Putamen (tissue), 1 donor: ENCODE measurements at places on chromosomes 7 and 10.
A peak's percentile ranks its signal among the peaks of the same experiment; 100 is the strongest.

GRCh38 chr7:91446819-91447218, 182.6 kb downstream of the FZD1 start:
- no peak for DNase-seq

- no peak for DNase-seq
Measured at GRCh38 chr10:6203331-6204062, 765 bp downstream of the PFKFB3 start.

GRCh38 chr7:159049266-159050025, 95.2 kb downstream of the VIPR2 start:
- no peak for DNase-seq

DNA sequence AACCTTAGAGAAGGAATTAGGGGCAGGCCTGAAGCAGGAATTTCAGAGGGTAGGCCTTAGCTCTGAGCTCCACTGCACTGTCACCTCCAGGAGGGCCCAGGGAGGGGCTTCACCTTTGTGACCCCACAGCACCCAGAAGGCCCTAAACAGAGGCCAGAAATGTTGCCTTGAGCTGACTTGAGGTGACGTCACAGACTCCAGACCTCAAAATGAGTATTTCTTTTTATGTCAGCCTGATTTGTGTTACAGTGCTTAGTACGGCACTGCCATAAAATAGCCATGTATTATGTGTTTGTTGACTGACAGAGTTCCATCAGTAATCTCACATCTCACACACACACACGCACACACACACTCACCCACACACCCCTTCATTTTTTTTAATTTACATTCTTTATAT, 211.2 kb downstream of the CCDC3 start:
- DNase-seq = no peak

DNA sequence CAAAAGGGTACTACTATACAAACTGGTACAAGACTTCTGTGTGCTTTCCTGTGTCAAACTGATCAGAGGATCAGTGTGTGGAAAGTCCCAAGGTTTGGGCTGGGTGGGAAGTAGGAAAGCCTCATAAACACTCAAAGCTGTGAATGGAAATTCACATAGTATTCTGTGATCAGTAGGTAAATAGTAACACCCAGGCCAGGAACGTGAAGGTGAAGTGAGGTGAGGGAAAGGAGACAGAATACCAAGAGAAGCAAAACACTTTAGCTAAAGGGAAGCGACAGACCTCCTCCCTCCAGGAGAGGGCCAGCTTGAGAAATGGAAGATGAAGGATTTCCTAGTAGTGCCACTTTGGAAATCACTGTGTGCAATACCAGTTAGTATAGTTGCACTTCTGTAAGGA, 451.9 kb downstream of the KCNMA1 start:
- no peak for DNase-seq

DNA sequence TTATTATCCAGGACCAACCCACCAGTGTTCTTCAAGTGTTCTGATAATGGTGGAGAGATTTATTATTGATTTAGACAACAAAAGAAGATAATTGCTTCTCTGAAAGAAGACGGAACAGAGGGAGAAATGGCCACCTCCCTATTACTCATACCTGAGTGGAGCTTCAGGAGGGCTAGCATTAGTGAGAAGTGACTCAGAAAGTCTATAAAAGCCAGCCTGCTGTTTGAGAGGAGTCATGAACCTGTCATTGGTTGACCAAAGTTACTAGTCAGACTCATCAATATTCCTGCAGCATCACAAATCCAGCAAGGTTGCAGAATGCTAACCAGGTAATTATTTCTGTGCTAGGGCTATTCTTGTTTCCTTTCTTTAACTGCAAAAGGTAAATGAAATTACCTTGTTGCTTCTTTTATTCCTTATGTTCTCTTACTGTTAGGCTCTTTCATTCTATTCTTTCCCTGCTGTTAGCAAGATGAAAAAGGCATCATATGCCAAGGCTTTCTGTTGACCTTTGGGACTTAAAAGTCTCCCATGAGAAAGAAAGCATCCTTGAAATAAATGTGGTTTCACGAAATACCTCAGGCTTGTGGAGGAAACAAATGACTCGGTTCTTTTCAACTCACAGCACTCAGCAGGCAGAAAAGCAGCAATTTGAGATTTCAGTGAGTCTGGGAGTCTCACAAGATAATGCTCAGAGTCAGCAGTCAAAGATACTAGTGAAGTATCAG, 256.4 kb upstream of the PHYHIPL start:
- no peak for DNase-seq

DNA sequence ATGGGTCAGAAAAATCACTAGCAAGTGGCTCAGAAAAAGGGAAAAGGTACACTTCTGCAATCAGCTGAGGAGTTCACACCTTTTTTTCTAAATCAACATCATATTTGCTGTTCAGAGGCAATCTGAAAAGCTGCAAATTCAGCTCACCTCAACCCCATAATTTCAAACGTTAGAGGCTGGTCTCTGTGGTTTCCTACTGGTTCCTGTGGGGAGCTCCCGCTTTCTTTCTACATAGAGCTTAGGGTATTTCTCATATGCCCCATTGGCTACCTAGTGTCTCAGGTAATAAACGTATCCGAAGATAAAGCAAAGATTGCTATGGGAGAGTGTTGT, 5.2 kb upstream of the ZNF22 start:
- no peak for DNase-seq

GRCh38 chr10:87712913-87713616, 53.4 kb downstream of the PAPSS2 start:
- DNase-seq = no peak

GRCh38 chr10:67119651-67120050, 193.8 kb downstream of the LRRTM3 start:
- DNase-seq = peak; percentile 44

DNA sequence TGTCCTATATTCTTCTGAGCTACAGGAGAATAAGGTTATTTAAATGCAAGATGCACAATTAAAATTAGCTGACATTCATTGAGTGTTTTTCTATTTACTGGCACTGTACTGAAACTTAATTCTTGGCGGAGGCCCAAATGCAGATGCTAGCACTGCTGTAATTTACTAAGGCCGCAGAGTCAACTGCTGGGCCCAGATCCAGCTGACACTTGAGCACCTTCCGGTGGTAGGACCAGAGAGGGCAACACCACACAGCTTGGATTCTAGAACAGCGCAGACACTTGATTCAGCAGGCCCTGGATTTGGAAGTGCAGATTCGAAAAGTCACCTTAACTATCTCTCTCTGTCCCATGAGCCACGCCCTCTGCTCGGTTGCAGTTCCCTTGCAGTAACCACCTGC, 228.6 kb upstream of the TMEM72 start:
- DNase-seq = no peak

- DNase-seq = no peak
Measured at GRCh38 chr7:34067005-34067778, 161.9 kb downstream of the BMPER start.

GRCh38 chr7:33578166-33578565, 327.2 kb upstream of the BMPER start:
- no peak for DNase-seq
